T-helper 17 cell (primary cell): ENCODE measurements at places on chromosomes 12 and 14. TPM values are rescaled to one million over a fixed set of nuclear protein-coding genes. Genes with fewer than 3 reads are reported as not detected.

LIN7A gene
- 0.21 TPM for total RNA-seq

NPFF gene
- total RNA-seq = not detected

PTHLH gene
- total RNA-seq = not detected

GRCh38 chr12:105865886-105866285 is 272.9 kb downstream of the NUAK1 start:
- no peak for DNase-seq

P2RX2 gene
- not detected for total RNA-seq

KRT71 gene
- not detected for total RNA-seq

DNA sequence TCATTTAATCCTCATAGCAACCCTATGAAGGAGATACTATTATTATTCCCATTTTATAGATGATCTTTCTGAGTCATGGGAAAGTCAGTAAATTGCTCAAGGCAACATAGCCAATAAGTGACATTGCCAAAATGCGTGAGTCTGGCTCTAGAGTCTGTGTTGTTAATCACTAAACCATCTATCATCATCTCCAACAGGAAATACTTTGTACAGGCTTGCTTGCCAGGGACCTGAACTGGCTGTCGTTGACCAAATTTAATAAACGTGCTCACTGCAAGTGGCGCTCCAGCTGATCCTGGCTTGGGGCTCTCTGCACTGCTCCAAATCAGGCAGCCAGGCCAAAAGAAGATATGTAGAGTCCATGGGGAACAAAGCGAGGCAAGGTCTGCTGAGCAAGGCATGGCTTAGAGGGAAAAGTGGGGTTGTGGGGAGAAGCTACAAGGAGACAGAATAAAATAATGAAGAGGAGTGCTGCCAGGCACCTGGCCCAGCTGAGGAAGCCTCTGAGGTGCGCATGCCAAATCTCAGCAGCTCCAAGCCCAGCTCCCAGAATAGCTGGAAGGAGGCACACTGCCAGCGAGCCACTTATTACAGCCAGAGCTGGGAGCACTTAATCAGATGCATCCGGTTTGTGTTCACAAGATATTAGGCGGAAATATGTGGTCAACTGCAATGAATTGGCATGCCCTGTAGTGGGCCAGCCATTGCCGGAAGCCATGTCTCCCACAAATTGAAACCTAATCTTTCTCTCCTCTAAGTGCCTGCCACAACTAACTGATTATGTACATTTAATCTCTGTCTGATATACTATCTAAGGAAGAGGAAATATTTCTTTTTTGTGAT is 43.3 kb upstream of the PTPRO start:
- DNase-seq = no peak

TOMM20L gene
- not detected for total RNA-seq

ANO2 gene
- total RNA-seq = 0.89 TPM

HRK gene
- not detected for total RNA-seq

TAS2R9 gene
- total RNA-seq = not detected

BCL2L14 gene
- total RNA-seq = 0.67 TPM

TRPV4 gene
- total RNA-seq = not detected

DNA sequence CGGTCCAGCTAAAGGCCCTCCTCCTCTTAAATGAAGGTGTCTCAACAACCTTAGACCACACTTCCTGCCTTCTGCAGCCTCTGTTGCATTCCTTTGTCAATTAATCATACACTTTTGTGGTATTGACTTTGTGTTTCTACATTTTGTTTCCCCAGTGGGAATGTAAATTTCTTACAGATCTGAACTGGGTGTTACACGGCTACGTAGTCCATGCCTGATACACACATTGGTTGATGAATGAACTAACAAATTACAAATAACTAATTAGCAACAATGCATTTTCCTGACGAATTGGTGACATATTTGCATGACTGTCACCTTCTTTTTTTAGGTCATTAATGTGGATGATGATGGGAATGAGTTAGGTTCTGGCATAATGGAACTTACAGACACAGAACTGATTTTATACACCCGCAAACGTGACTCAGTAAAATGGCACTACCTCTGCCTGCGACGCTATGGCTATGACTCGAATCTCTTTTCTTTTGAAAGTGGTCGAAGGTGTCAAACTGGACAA is 15.2 kb upstream of the CCT2 start:
- DNase-seq = no peak

KDM5A gene
- 115 TPM for total RNA-seq

DNA sequence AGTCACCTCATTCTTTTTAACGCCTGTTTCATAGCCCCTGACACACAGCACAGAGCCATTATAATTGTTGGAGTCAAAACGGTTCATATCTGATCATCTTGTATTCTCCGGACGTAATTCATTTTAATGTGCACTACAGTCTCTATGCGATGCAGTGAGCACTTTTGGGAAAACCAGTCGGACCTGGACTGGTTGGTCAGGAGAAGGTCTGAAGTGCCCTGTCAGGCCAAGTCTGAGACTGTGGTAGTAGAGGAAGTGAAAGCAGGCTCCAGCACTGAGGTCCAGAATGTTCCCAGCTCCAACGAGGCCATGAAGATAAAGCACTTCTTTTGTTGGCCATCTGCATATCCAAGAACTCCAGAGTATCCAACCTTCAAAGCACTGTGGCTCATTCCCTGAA is 117.1 kb upstream of the NCOR2 start:
- DNase-seq = no peak

GRCh38 chr12:23771240-23771949 is 178.1 kb downstream of the SOX5 start:
- no peak for DNase-seq

DNA sequence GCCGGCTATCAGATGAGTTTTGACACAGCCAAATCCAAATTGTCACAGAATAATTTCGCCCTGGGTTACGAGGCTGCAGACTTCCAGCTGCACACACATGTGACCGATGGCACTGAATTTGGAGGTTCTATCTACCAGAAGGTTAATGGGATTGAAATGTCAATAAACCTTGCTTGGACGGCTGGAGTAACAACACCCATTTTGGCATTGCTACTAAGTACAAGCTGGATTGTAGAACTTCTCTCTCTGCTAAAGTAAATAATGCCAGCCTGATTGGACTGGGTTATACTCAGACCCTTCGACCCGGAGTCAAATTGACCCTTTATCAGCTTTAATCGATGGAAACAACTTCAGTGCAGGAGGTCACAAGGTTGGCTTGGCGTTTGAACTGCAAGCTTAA is 100.2 kb upstream of the EVL start:
- no peak for DNase-seq

GRCh38 chr12:129984106-129984505 is 80.3 kb upstream of the TMEM132D start:
- no peak for DNase-seq

CARMIL3 gene
- not detected for total RNA-seq

BCL7A gene
- total RNA-seq = 4.0 TPM

GRCh38 chr14:25111061-25111601 is 61.2 kb upstream of the STXBP6 start:
- DNase-seq = no peak

GRCh38 chr12:66270613-66271012 is 31.7 kb upstream of the HELB start:
- DNase-seq = no peak

- no peak for DNase-seq
Measured at GRCh38 chr12:127143020-127143419, 1124.0 kb upstream of the TMEM132C start.

TEX22 gene
- total RNA-seq = 0.60 TPM

TAS2R13 gene
- total RNA-seq = 1.2 TPM

DNA sequence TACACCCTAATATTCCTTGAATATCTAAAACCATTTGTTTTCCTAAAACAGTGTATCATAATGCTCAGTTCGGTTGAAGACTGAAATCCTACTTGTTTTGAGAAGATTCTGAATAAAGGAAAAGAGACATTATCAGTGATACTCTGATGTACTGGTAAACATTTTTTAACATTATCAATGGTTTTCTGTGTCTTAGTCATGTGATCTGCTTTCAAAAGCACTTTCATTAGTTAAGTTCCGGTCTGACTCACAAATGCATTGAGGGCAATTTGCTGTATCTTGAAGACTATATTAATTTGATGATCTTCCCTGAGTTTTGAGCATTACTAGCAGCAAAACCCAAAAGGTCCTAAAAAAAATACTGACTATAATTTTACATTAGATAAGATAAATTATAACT is 145.6 kb downstream of the PRKD1 start:
- DNase-seq = no peak

PLEKHA5 gene
- 8.9 TPM for total RNA-seq

GRCh38 chr12:120466560-120467315 is 2.8 kb downstream of the SRSF9 start:
- peak; percentile 16 for DNase-seq

DNA sequence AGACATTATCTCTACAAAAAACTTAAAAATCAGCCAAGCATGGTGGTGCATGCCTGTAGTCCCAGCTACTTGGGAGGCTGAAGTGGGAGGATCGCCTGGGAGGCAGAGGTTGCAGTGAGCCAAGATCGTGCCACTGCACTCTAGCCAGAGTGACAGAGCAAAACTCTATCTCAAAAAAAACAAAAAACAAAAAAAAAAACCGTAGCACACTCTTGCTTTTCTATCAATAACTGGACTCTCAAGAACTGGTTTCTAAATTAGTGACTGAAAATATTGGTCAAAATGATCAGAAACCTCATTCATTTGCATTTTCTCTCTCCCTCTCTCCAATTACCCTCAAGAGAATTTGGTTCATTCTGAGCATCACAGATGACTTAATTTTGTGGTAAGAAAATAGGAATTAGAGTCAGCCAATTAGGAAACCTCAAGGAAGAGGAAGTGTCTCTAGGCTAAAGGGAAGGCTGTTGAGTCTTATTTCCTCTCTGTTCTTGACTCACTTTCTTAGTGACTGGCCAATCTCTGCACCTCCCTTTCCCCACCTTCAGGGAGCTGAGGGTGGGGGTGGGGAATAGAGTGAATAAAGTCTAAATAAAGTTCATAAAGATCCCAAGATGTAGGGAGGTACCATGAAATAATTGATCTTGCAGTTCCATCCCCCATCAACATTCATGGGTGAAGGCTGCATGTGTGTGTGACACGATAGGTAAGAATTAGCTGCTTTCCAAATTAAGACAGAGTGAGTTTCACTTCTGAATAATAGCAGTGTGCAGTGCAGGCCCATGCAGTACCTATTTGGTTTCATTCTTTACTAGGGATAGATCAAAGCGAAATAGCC is 6.8 kb upstream of the PSMA6 start:
- DNase-seq = no peak

RHEBL1 gene
- 7.9 TPM for total RNA-seq

GRCh38 chr12:98939350-98939749 is 294.3 kb downstream of the APAF1 start:
- DNase-seq = no peak

DNA sequence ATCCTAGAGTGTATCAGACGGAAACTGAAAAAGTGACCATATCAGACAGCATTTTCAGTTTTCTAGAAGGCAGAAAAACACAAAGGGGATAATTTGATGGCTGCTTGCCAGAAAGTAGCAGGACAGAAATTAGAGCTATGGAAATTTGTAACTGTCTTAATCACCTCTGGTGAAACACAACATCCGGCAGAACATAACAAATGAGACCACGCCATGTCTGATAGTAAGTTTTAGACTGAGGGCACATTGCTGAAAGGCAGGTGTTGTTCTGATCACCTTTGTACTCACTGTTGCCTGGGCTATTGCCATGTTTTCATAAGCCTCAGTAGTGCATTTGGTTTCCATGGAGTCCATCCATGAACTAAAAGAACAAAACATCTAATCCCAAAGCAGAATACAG is 290.3 kb downstream of the PAWR start:
- no peak for DNase-seq

GRCh38 chr14:74980731-74981461 is 21.8 kb upstream of the EIF2B2 start:
- no peak for DNase-seq

TROAP gene
- total RNA-seq = not detected

DNA sequence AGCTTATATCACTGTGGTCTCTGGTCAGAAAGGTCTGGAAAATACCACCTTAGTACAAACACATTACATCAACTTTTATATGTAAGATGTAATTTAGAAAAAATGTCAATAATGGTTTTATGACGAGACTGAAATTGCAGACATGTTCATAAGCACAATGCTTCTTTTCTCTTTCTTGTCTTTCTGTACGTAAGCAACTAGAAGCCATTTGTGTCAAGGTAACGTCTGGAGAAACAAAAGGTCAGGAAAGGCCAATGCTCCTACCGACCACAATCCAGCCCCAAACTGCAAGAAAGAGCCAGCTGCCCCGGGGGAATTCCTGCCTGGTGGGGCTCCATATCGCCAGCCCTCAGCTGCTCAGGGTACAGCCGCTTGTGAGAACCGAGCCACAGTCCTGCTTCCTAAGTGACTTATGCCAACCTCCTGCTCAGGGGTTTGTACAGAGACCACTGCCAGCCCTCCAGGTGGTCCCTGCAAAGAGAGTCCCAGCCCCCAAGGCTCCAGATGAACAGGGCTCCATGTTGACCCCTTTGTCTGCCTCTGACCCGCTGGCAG is 6.3 kb downstream of the ZNF839 start:
- DNase-seq = no peak

DNA sequence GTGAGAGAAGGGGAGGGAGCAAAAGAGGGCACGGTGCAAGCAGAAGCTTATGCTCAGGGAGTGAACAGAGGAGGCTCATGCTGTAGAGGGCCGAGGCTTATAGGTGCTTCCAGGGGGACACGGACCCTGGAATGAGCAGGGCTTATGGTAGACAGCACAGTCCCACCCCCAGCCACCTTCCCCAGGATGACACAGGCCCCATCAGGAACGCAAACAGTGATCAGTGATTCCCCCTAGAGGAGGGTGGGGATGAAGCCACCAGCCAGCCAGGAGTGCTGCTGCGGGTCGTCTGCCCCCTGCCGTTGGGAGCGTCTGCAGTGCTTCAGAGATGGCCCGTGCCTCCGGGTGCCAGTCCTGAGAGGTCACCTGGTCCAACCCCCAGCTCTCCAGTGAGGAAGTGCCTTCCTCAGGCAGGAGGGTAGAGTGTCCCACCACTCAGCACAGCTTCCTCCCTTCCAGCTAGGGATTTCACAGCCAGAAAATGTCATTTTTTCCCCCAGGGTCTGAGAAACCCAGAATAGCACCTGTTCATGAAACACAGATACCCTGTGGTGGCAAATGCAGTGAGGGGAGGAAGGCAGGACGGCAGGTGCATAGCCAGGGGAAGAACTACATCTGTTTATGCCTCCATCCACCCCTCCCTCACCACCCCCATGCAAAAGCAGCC is 60.7 kb downstream of the SLC6A12 start:
- DNase-seq = peak; percentile 14

- no peak for DNase-seq
Measured at GRCh38 chr14:30297876-30298795, 260.8 kb upstream of the G2E3 start.

GALNT9 gene
- not detected for total RNA-seq

EXD2 gene
- 4.6 TPM for total RNA-seq

CLEC2B gene
- 116 TPM for total RNA-seq
